ENCODE measurements at places on chromosomes 6 and 20. TPM values are rescaled to one million over a fixed set of nuclear protein-coding genes. Genes with fewer than 3 reads are reported as not detected.

Gene GPR6
- not detected for total RNA-seq

Gene MOXD1
- 28.5 TPM for total RNA-seq

GRCh38 chr6:121965739-121966138 lies 433.7 kb upstream of the HSF2 start:
- no peak for DNase-seq

DNA sequence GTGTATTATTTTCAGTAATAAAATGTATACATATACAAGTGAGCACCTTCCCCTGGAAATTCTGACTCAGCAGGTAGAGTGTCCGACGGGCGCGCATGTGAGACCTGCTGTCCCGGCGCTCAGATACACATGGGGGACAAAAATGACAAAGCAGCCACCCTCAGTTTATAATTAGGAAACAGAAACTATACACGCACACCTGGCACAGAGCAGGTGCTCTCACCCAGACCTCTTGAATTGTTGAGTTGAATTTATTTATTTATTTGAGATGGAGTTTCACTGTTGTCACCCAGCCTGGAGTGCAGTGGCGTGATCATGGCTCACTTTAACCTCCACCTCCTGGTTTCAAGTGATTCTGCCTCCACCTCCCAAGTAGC lies 180.4 kb downstream of the ZDHHC14 start:
- DNase-seq: no peak

- DNase-seq: no peak
These were observed 126.4 kb downstream of the OPRM1 start for GRCh38 chr6:154165478-154165877.

Measured in epithelial cell of proximal tubule (primary cell).